ENCODE measurements at places on chromosomes 4 and X. TPM values are rescaled to one million over a fixed set of nuclear protein-coding genes. Genes with fewer than 3 reads are reported as not detected.

The DRP2 gene
- 0.08 TPM for total RNA-seq

The GPC4 gene
- total RNA-seq: 3.6 TPM

The PABPC1L2A gene
- total RNA-seq: not detected

The EGFL6 gene
- not detected for total RNA-seq

The OPHN1 gene
- 72.0 TPM for total RNA-seq

The HTN3 gene
- total RNA-seq: 49.0 TPM

The CYLC1 gene
- not detected for total RNA-seq

The CPLX1 gene
- total RNA-seq: 0.48 TPM

The POU3F4 gene
- not detected for total RNA-seq

The UGT8 gene
- total RNA-seq: 7.4 TPM

The GAGE12F gene
- total RNA-seq: 0.66 TPM

The HSD17B13 gene
- not detected for total RNA-seq

The GABRQ gene
- not detected for total RNA-seq

The DNASE1L1 gene
- total RNA-seq: 56.8 TPM

The PSAPL1 gene
- not detected for total RNA-seq

The RNF212 gene
- not detected for total RNA-seq

The TEX13B gene
- not detected for total RNA-seq

The AREG gene
- 1.2 TPM for total RNA-seq

The AKAP14 gene
- not detected for total RNA-seq

The ZC4H2 gene
- total RNA-seq: 4.4 TPM

The CDKL5 gene
- total RNA-seq: 2.9 TPM

The TCP11X2 gene
- not detected for total RNA-seq

The FABP2 gene
- not detected for total RNA-seq

The JAKMIP1 gene
- total RNA-seq: not detected

The BTK gene
- total RNA-seq: 1.3 TPM

The MMRN1 gene
- 0.16 TPM for total RNA-seq

The BEX4 gene
- 104 TPM for total RNA-seq

The NWD2 gene
- total RNA-seq: not detected

The C1QTNF7 gene
- total RNA-seq: not detected

The AFAP1 gene
- 10.3 TPM for total RNA-seq

All from SK-MEL-5 (cell line).